ENCODE measurements at places on chromosomes 13 and 19. TPM values are rescaled to one million over a fixed set of nuclear protein-coding genes. Genes with fewer than 3 reads are reported as not detected.

Gene SIGLECL1
- total RNA-seq = not detected

Gene ZNF835
- 0.08 TPM for total RNA-seq

Gene CYP4F2
- total RNA-seq = not detected

Gene APOC4
- total RNA-seq = not detected

Gene CYP4F12
- total RNA-seq = not detected

Gene DOCK9
- total RNA-seq = 16.2 TPM

Gene CCL25
- total RNA-seq = not detected

Gene ZNF426
- 11.4 TPM for total RNA-seq

Gene TNFRSF19
- total RNA-seq = 128 TPM

Gene ZFP36
- 3.1 TPM for total RNA-seq

GRCh38 chr13:58329746-58330145 is 698.2 kb downstream of the PCDH17 start:
- no peak for DNase-seq

- DNase-seq = no peak
Measured at GRCh38 chr19:15779756-15780476, 7.5 kb upstream of the OR10H5 start.

GRCh38 chr19:46629546-46630025 is 4.7 kb upstream of the PTGIR start:
- no peak for DNase-seq

- no peak for DNase-seq
Measured at GRCh38 chr13:39451301-39451700, 151.7 kb downstream of the LHFPL6 start.

DNA sequence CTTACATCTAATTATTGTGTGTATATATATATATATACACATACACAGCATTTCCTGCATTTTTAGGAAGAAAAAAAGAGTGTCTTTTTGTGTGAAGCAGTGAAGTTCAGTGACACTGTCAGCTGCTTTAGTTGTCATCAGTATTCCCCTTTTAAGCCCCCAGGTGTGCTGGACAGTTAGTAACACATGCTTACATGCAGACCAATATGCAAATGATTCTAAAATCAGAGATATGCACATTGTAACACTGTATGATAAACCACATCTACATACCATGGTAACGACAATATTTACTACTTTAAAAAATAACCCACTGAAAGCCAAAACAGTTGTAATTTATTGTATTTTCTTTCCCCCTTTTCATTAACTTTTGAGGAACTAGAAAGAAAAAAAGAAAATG is 16.8 kb downstream of the LHFPL6 start:
- no peak for DNase-seq

GRCh38 chr19:3950871-3951861 is 18.3 kb downstream of the NMRK2 start:
- no peak for DNase-seq

Measured in SK-MEL-5 (cell line).